ENCODE measurements at places on chromosomes 7 and 10. TPM values are rescaled to one million over a fixed set of nuclear protein-coding genes. Genes with fewer than 3 reads are reported as not detected.

The EPDR1 gene
- total RNA-seq: 75.9 TPM

The HIBADH gene
- total RNA-seq: 49.8 TPM

The PDZD7 gene
- 0.42 TPM for total RNA-seq

The IKZF1 gene
- total RNA-seq: 4.2 TPM

The BLNK gene
- total RNA-seq: not detected

The SAP25 gene
- total RNA-seq: 0.80 TPM

The EVX1 gene
- not detected for total RNA-seq

The CDHR3 gene
- total RNA-seq: 0.74 TPM

The CFAP70 gene
- total RNA-seq: not detected

The BMPER gene
- 0.09 TPM for total RNA-seq

The PTN gene
- total RNA-seq: 19.5 TPM

The PPP1R17 gene
- not detected for total RNA-seq

The NKX1-2 gene
- not detected for total RNA-seq

The CFTR gene
- total RNA-seq: 0.06 TPM

The GPR26 gene
- 0.11 TPM for total RNA-seq

Data from Daoy (cell line).